ENCODE measurements at places on chromosomes 11 and 22.

DNA sequence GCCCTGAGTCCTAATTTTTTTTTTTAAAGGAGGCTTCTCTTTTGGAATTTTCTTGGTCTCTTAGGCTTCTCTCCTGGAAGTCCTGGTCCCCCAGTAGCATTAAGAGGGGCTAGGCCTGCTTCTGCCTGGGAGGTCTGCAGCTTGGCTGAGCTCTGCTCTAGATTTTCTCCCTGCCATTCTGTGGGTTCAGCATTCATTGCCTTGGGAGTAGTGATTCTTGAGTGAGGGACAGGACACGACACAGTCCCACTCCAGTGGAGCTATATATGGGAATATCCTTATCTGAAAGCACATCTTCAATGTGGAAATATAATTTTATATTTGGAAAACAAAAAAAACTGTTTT, 3.7 kb downstream of the IGSF22 start:
- DNase-seq = no peak

- DNase-seq = no peak
Measured at GRCh38 chr22:20946080-20946986, 20.7 kb upstream of the AIFM3 start.

- DNase-seq = no peak
Measured at GRCh38 chr22:43155789-43156188, 4.4 kb downstream of the TSPO start.

DNA sequence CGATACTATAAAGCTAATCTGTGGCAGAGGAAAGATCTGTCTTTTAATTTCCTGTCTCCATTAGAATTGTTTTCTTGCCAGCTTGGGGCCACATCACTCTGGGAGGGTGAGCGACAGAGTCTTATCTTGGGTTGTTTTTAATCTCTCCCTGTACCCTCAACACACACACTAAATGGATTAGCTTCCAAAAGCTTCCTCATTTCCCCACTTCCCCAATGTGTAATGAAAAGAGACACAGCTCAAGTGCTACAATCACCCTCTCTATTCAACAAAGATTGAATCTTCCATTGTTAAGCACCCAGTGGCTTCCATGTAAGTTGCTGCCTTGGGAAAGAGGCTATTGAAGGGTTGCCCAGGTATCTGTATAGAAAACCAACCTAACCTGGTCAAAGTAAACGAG, 6.1 kb upstream of the ASCL3 start:
- no peak for DNase-seq

- no peak for DNase-seq
Measured at GRCh38 chr22:48233586-48233985, 1471.1 kb downstream of the TBC1D22A start.

DNA sequence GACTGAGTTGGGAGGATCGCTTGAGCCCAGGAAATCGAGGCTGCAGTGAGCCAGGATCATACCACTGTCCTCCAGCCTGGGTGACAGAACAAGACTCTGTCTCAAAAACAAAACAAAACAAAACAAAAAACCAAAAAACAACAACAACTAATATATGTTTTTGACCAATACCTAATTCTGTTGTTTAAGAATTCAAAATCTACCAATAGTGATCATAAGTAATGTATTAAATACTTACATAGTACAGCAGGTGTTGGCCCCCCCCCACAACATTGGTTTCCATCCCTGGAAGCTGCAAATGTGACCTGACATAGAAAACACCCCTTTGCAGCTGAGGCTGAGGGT, 74.7 kb downstream of the KCNQ1 start:
- no peak for DNase-seq

DNA sequence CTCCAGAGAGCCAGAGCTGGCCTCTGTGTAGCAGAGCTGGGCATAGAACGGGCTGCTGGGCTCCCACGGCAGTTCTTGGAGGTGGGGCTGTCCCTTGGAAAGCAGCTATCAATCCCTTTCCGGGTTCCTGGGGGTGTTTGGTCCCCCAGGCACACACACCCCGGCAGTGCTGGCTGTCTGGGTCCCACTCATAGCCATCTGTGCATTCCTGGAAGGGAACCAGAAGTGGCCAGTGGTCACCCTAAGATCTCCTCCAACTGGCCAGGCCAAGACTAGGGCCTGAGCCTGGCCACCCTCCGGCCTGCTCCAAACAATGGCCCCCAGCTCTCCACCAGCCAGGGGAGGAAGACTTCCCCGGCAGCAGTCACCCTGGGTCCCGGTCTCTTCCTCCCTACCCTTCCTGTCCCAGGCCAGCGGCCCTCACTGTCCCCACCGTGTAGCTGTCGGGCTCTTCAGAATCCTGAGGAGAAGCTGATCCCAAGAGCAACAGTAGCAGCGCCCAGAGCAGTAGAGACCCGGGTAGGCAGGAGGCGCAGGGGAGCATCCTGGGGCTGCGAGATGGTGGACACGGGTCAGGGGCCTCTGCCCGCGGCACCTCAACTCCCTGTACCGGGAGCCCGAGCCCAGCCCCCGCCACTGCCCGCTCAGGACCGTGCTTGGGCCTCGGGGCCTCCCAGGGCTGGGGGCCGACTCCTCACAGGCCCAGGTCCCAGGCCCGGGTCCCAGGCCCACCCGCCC, 620 bp downstream of the EFEMP2 start:
- DNase-seq = no peak

DNA sequence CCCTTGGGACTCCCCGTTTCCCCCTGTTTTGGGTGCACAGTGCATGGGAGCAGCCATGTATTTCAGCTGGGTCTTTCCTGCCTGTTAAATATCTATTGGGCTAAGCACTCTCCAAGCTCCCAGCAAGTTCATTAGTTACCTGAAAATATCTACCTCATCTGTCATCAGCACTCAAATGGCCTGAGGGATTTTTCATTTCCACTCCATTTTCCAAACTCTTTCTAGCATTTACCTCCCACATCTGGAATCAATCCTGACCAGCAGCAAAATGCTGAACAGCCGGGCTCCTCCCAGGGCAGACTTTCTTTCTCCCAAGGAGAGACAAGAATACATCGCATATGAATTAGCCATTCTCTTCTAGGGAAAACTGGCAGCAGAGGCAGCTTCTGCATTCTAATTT, 273.5 kb upstream of the MPPED2 start:
- no peak for DNase-seq

- no peak for DNase-seq
Measured at GRCh38 chr11:75797792-75798191, 17.2 kb upstream of the UVRAG start.

Measured in stimulated activated CD4-positive, alpha-beta T cell treated with anti-CD3 and anti-CD28 coated beads, TNF-alpha, amount 100 ng/mL, for 1 hour (primary cell).